ENCODE measurements at places on chromosomes 12 and 14.

- DNase-seq, result no peak
Measured at GRCh38 chr12:10153271-10154144, 18.4 kb downstream of the OLR1 start.

GRCh38 chr12:78797196-78797931 lies 67.2 kb upstream of the SYT1 start:
- no peak for DNase-seq

DNA sequence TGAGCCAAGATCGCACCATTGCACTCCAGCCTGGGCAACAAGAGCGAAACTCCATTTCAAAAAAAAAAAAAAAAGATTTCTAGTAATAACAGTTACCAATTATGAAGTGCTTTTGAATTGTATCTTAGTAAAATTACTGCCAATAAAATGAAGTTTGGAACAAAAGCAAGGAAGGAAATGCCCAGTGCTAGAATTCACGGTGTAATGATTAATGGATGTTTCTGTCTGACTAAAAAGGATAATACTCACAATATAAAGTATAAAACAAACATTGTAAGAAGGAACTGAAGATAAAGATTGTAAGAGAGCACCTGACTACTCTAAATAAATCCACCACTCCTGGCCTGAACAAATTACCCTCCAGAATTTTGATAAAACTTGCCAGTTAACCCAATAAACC lies 4.0 kb downstream of the TMEM116 start:
- no peak for DNase-seq

GRCh38 chr12:93054021-93054420 lies 124.9 kb upstream of the EEA1 start:
- no peak for DNase-seq

DNA sequence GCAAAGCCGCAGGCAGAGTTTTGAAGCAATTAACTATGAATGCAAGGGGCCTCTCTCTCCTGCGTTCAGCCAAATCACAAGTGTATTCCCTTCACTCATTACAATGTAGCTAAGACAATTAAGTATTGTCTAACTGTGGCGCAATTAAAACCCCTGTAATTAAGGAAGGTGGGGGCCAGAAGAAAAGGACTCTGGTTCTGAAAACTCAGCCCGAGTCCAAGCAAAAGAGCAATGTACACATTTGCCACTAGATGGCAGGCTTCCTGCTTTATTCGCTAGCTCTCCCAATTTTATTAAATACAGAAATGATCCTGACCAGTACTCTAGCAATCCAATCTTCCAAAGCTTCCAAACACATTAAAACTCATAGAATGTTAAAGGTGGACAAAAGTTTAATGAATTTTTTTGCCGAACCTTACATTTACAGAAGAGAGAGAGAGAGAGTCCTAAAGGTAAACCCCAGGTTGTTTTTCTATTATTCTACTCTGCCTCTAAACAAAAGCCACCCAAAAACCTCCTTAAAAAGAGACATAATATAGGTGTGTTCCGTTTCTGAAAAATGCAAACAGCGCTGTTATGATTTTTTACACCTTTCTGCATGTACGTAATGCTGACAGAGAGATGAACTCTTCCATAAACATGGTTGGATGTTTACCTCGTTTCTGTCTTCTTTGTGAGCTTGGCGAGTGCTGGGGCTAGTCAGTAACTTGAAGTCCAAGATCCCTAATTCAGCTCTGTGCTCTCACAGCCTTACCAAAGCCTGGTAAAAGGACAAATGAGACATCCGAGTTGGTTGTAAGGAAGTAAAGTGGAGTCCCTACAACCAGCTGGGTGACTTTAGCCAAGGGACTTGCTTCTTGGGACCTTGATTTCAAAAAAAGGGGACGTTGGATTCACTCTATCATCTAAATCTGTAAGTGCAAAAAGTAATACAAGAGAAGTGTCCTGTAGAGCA lies 50.9 kb upstream of the VASH1 start:
- DNase-seq, result no peak

DNA sequence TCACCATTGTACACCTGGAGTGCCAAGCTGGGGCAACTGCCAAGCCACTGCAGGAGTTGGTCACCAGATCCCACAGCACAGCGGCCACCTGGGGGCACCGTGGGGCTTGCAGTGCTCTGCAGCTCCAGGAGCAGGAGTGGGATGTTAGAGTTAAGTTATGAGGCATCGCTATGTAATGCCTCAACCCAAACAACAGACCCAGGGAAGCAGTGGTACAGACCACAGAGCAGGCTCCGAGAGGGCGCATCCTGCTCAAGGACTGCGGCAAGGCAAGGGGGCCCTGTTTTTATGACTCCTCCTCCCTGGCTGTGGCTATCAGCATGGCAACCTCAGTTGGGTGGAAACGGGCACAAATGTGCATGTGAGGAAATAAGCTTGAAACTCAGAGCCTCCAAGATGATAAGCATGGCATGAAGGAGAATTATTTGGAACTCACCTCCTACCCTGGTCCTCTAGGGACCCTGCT lies 63.1 kb downstream of the ARL6IP4 start:
- no peak for DNase-seq

GRCh38 chr12:32477714-32478113 lies 78.4 kb downstream of the FGD4 start:
- no peak for DNase-seq

- no peak for DNase-seq
Measured at GRCh38 chr14:82776958-82777357, 1243.3 kb upstream of the SEL1L start.

GRCh38 chr12:86194721-86195120 lies 61.5 kb downstream of the MGAT4C start:
- no peak for DNase-seq

DNA sequence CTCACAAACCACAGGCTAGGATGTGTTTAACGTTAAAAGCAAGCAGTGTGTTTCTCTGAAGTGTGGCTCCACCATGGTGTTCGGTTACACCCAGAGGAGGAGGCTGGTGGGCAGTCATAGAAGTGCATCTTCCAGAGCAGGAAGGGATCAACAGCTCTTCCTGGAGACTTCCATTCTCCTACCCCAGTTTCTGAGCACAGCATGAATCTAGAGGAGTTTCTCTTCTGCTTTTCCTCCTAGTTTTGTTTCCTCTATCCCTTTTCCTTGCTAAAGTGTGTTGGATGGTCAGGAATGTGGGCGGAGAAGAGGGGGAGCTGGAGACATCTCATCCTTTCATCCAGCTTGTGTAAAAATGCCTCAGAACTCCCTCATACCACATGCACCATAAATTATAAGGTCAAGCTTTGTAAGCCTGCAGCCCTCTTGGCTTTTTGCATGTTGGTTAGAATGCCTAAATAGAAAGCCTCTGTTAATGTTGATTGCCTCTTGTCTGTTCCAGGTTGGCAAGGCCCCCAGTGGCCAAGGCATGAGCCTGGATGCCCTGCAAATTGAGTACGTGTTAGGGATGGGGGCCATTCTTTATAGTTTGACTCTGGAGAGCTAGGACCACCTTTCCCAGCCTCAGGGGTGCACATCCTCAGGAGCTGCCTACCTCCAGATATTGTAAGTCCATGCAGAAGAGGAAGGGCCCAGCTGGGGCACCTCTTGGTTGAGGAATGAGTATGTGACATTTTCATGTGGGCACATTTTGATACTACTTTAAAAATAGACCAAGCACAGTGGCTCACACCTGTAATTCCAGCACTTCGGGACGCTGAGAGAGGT lies 4.0 kb upstream of the CKAP4 start:
- peak; percentile 64 for DNase-seq

GRCh38 chr12:121241156-121241970 lies 31.4 kb downstream of the P2RX4 start:
- DNase-seq, result no peak

- DNase-seq, result no peak
Measured at GRCh38 chr14:53603994-53604393, 352.6 kb downstream of the BMP4 start.

- DNase-seq, result no peak
Measured at GRCh38 chr12:63151623-63152320, 771 bp upstream of the AVPR1A start.

DNA sequence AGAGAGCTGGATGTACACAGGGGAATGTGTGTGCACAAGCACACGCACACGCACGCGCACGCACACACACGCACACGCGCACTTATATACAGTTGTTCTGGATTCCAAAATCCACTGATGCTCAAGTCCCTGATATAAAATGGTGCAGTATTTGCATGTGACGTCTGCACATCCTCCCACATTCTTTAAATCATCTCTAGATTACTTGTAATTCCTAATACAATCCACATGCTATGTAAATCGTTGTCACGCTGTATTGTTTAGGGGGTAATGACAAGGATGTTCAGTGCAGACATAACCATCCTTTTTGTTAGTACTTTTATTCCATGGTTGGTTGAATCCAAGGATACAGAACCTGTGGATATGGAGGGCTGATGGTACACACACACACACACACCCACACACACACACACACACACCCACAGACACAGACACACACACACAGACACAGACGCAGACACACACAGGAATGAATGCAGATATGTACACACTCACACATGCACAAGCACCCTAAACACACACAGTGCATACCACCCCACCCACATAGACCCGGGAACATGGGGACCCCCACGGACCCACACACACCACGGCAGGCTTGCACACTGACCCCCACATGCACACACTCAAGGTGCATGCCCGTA lies 188.5 kb upstream of the PRMT8 start:
- no peak for DNase-seq

GRCh38 chr12:123971770-123972456 lies 718 bp downstream of the CCDC92 start:
- peak; percentile 90 for DNase-seq

DNA sequence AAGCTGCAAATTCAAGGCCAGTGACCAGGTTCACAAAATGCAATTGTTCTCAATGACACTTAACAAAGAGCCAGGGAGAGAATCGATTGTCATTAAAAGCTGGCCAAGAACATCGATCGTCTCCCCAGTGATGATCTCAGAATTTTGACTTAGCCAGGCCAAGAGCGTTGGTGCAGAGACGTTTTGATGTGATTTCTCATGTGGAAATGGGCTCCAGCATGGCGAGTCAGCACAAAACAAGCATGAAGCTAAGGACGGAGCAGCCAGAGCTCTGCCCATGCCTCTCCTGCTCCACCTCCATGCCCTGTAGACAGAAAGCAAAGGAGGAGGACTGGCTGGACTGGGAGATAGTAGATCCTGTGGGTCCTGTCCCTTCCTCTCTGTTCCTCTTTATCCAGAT lies 270.8 kb downstream of the FOXN3 start:
- no peak for DNase-seq

- DNase-seq, result no peak
Measured at GRCh38 chr14:75578786-75579337, 442 bp downstream of the FLVCR2 start.

GRCh38 chr14:93717668-93718320 lies 70.5 kb downstream of the PRIMA1 start:
- no peak for DNase-seq

- no peak for DNase-seq
Measured at GRCh38 chr12:107635139-107635538, 50.5 kb upstream of the PWP1 start.

DNA sequence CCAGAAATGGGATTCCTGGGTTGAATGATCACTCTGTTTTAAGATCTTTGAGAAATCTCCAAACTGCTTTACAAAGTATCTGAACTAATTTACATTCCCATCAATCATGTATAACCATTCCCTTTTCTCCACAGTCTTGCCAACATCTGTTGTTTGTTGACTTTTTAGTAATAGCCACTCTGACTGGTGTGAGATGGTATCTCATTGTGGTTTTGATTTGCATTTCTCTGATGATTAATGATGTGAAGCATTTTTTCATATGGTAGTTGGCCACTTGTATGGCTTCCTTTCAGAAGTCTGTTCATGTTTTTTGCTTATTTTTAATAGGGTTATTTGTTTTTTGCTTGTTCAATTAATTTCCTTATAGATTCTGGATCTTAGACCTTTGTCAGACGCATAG lies 211.8 kb upstream of the AVPR1A start:
- no peak for DNase-seq

DNA sequence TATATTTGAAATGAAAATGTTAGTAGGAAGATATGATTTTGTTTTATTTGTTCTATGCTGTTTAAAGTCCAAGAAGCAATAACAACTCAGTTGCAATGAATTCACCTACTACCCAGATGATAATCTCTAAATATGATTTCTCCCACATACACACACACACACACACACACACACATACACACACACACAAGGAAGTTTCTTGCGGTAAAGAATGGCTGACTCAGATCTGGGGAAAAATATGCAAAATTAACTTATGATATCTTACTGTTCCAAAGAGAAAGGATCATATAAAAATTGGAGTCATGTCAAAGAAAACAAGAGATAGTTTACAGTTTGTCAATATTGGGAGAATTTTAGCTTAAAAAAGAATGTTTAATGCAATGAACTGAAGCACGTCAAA lies 456.7 kb downstream of the SLC16A7 start:
- DNase-seq, result no peak

DNA sequence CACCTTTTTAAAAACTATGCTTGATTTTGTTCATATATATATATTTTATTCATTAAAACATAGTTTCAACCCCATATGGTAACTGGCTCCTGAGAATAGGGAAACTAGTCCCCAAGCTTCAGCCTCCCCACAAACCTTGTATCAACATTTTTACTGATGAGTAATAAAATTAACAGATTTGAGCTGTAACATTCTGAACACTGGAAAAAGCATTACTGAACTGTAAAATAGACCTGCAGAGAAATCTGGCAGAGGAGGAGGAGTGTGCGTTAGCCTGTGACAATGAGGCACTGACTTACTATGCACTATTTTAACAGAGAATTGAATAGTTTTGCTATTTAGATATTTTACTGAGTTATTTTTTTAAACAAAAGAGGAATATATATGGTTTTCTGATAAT lies 43.1 kb downstream of the FRS2 start:
- DNase-seq, result no peak

DNA sequence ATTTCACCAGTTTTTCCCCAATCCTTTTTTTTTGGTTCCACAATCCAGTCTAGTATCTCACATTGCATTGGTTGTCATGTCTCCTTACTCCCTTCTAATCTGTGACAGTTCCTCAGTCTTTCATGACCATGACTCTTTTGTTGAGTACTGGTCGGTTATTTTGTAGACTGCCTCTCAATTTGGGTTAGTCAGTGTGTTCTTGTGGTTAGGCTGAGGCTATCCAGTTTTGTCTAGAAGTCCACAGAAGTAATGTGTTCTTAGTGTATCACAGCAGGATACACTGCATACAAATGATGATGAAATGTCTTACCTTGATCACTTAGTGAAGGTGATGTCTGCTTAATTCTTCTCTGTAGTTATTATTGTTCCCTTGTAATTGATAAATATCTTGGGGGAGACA lies 24.8 kb downstream of the PELI2 start:
- no peak for DNase-seq

DNA sequence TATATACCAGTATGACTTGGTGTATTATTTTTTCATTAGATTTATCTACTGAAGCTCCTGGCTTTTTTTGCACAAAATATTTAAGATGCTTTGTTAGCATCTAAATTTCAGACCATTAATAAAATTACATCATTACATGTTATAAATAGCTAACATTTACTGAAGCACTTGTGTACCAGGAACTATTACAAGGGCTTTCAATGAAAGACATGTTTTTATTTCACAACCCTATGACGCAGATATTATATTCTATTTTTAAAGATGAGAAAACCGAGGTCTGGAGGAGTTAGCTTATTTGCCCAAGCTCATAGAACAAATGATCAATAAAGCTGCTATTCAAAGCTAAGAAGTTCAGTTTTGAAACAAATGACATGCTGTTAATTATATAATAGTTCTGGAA lies 420.4 kb upstream of the DCN start:
- no peak for DNase-seq

All from vagina (tissue), 2 donors.